ENCODE measurements at places on chromosomes 5 and 9.
A peak's percentile ranks its signal among the peaks of the same experiment; 100 is the strongest.

- DNase-seq, result no peak
These were observed 38.9 kb upstream of the SLIT3 start for GRCh38 chr5:169339869-169340268.

DNA sequence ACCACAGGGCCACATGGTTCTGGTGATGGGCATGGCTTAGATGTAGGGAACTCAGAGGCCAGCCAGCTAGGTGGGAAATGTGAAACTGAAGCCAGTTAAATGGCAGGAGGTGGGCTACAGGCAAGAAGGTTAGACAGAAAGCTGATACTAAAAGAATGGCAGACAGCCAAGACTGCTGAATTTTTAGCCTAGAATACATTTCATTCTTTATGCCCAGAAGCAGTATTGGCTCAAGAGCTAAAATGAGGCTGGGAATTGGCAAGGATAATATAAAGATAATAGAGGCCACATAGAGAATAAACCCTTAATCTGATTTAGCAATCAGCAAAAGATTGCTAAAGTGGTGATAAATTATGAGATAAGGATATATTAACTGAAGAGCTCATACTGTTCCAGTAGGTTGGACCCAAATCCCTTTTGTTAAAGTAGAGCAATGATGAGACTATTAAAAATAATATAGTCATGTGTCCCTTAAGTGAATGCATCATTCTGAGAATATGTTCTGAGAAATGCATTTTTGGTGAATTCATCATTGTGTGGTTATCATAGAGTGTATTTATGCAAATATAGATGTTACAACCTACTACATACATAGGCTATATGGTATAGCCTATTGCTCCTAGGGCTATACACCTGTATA, 234.3 kb downstream of the CHSY3 start:
- no peak for DNase-seq

- peak; percentile 26 for DNase-seq
These were observed 20.6 kb downstream of the NTNG2 start for GRCh38 chr9:132182314-132183091.

DNA sequence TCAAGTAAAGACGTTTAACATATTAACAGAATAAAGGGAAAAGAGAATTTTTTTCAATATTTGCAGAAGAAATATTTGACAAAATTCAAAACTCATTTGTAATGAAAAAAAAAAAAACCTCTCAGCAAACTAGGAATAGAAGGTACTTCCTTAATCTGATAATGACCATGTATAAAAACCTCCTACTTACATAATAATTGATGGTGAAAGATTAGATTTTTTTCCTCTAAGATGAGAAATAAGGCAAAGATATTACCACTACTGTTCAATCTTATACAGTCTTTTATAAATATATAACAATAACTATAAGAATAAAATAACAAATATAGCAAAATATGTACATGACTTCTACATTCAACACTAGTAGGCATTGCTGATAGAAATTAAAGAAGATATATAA, 424.6 kb upstream of the KLF4 start:
- no peak for DNase-seq

DNA sequence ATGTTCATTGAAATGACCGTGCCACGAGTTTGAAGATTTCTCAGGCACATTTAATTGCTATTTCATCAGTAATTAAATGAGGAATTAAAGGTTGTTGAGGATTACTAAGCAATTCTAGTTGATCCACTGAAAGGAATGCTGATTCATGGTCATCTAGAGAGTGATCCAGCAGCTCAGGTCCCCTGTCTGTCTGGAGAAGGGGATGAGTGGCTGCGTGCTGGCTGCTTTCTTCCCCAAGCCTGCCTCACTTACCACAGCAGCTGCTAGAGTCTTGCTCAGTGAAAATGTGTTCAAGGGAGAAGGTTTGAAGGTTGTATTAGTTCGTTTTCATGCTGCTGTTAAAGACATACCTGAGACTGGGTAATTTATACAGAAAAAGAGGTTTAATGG, 7.8 kb upstream of the TGFBI start:
- peak; percentile 65 for DNase-seq

DNA sequence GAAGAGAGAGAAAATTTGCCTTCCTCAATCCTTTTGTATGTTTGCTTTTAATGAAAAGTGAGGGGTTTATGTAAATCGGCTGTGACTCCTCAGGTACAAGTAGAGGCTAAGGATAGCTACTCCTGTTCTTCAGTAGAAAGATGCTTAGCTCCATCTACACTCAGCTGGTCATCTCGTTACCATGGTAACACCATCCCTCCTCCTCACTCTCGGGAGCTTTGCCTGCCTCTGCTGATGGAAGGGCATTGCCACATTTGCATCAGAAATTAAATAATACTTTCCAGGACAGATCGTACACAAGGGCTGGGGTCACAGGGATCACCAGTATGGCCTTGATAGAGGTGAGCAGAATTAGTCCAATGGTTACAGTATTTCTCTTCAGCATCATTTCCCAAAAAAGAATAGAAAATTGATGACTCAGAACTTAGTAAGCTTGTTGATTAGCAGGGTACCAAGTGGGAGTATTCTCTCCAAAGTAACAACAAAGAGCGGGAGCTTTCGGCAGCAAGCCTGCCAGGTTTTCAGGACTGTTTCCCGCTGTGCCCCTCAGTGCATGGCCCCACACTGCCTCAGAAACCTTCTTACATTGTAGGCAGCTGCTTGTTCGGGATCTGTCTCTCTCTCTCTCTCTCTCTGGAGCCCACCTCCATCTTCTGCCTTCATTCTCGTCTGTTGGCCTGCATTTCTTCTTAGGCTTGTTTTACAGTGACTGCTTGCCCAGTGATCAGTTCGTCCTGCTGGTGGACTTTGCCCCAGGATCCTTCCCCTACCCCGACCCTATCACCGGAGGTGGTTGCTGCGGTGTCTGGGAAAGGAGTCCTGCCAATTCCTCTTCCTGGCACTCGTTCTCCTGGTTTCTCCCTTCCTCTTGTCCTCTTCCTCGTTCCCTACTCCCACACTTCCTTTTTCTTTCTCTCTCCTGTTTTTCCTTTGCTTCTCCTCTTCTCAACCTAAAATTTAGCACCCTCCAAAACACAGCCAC, 51.9 kb upstream of the SNAPC3 start:
- no peak for DNase-seq

DNA sequence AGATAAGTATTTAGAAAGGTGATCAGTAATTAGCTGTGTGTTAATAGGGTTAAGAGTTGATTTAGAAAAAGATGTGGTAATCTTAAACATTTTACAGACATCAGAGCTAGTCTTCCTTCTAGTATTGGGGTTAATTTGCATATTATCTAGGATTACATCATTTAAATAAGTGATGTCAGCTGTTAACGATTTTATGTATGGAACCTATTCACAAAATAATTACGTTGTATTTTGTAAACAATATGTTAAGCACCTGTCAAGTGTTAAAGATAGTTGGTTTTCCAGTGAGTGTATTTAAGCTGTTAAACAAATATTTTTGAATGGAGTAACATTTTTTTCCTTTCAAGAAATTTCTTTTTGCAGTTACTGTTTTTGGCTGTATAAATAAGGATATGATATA, 2.2 kb downstream of the DCP2 start:
- no peak for DNase-seq

- no peak for DNase-seq
These were observed 472.9 kb downstream of the ARHGEF28 start for GRCh38 chr5:74098941-74099340.

DNA sequence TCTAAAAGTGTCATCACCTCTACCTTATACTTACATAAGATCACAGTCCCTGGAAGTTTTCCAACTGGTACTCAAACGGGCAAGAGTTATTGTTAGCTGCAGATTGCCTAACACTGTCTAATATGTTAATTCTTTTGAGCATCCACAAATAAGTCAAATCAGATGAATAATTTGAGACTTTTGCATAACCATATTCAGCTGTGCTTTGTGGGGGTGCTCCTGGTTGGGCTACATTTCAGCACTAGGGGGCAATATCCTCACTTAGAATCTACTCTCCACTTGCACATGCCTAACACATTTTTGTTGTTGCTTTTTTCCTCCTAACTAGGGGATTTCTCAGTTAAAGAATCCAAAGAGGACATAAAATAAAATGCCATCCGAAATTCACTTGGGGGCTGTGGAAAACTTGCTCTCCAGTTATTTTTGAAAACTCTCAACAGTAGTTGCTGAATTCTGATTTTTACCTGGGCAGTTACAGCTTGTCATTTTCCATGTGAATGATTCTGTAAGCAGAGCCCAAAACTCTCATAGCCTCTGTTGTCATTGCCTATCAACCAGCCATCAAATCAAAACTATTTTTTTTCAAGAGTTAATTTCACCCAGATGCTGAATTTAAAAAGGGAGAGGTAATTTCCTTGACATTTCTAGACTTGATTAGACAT, 71.5 kb downstream of the TRIM36 start:
- peak; percentile 52 for DNase-seq

GRCh38 chr9:76615177-76615603, 149.0 kb upstream of the PCA3 start:
- no peak for DNase-seq

DNA sequence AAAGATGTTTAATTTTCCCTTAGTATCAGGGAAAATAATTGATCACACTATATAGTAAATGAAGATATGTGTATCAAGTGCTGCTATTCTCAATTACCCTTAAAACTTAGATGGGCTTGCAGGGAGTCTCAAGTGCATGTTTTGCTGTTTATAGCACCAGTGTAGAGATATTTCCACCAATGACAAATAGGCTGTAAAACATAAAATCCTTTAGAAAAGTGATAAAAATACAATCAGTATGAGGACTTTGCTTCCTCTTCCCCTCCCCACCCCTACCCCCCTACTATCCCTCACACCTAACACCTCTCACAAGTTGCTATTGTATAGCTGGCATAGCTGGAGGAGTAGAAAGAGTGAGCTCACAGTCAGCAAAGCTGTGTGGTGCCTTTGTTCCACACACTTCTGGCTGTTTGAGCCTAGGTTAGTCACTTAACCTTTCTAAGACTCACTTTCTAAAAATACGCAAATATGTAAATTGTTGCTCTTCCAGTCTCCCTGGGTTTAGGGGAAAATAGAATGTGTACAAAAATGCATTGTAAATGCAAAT, 93.1 kb downstream of the PDE4D start:
- no peak for DNase-seq

- no peak for DNase-seq
These were observed 34.4 kb upstream of the PALM2AKAP2 start for GRCh38 chr9:109745335-109746283.

DNA sequence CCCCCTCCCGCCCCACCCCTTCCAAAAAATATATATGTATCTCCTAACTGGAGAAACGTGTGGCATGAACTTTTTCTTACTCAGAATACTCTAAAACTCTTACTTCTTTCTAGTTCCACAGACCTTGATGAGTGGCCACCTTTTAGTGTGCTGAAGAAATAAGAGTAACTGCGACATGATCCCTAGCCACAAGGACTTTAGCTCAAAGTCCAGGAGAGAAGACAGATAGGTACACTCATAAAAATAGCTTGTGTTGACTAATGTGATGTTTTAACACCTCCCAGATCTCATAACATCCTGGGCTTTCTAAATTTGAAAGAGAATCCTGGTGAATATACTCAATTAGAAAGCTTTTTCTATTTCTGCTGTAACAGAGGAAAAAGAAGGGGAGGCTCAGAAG, 1005.0 kb upstream of the DMAC1 start:
- DNase-seq, result no peak

DNA sequence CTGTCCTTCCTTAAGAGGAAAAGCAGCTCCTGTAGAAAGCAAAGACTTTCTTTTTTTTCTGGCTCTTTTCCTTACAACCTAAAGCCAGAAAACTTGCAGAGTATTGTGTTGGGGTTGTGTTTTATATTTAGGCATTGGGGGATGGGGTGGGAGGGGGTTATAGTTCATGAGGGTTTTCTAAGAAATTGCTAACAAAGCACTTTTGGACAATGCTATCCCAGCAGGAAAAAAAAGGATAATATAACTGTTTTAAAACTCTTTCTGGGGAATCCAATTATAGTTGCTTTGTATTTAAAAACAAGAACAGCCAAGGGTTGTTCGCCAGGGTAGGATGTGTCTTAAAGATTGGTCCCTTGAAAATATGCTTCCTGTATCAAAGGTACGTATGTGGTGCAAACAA, 42.3 kb downstream of the NR4A3 start:
- no peak for DNase-seq

GRCh38 chr5:72518001-72518683, 10.9 kb upstream of the ZNF366 start:
- no peak for DNase-seq

DNA sequence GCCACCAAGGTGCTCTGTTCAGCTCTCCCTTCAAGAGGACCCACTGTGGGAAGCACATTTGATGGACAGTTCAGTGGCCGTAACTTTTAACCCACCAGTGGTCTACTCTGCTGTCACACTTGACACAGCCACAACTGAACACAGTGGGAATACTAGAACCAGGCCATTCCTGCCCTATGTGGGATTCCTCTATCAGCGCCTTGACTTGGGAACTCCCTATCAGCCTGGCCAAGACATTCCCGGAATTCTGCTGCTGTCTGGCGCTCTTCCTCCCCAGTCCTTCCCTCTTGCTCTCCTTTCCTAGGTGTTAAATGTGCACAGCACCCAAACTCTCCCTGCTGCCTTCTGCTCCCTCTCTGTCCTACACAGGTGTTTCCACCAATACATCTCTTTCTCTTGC, 23.1 kb upstream of the SH3PXD2B start:
- no peak for DNase-seq

- no peak for DNase-seq
These were observed 1535.3 kb downstream of the EFNA5 start for GRCh38 chr5:106135473-106135872.

- no peak for DNase-seq
These were observed 169.2 kb upstream of the SLC30A5 start for GRCh38 chr5:68924481-68925145.

- DNase-seq, result no peak
These were observed 1.2 kb downstream of the RAPGEF6 start for GRCh38 chr5:131633830-131634229.

DNA sequence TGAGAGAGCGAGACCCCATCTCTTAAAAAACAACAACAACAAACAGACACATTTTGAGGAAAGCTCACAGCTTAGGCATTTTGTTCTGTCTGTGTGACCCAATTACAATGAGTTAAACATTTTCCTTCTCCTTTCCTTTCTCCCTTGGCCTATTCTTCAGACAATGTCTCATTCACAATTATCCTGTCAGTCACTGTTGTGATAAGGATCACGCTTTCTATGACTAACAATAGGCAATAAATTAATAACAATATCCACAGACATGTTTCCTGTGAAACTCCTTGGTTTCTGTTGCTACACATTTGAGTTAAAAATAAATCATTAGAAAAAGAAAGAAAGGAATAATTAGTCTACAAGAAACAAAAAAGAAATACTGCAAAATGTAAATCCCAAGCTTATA, 19.8 kb upstream of the CARTPT start:
- DNase-seq, result no peak

DNA sequence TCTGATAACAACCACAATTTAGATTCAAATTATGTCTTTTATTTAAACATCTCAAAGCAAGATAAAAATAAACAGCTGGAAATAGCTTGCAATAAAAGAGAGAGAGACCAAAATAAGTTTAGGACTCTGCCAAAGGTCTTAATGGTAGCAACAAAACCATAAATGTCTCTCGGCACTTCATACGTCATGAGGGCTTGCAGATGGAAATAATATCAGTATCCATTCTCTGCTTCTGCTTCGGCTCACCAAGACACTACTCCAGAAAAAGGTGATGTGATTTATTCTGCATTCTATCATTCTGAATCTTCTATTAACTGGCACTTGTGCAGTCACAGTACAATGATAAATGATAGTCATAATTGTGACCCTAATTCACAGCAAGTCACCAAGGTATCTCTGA, 56.1 kb downstream of the EBF1 start:
- DNase-seq, result no peak

GRCh38 chr5:15105799-15106393, 234.3 kb upstream of the ANKH start:
- DNase-seq, result peak; percentile 46

GRCh38 chr9:91905991-91906469, 44.0 kb downstream of the ROR2 start:
- no peak for DNase-seq

- no peak for DNase-seq
These were observed 232.8 kb downstream of the ADAMTS6 start for GRCh38 chr5:65248896-65249295.
